T-helper 1 cell (primary cell): ENCODE measurements at places on chromosomes 7 and 10.

- DNase-seq, result no peak
Observed at GRCh38 chr10:48805848-48806247, 121.2 kb downstream of the WDFY4 start.

- DNase-seq, result no peak
Observed at GRCh38 chr7:39582536-39582935, 16.3 kb downstream of the YAE1 start.

DNA sequence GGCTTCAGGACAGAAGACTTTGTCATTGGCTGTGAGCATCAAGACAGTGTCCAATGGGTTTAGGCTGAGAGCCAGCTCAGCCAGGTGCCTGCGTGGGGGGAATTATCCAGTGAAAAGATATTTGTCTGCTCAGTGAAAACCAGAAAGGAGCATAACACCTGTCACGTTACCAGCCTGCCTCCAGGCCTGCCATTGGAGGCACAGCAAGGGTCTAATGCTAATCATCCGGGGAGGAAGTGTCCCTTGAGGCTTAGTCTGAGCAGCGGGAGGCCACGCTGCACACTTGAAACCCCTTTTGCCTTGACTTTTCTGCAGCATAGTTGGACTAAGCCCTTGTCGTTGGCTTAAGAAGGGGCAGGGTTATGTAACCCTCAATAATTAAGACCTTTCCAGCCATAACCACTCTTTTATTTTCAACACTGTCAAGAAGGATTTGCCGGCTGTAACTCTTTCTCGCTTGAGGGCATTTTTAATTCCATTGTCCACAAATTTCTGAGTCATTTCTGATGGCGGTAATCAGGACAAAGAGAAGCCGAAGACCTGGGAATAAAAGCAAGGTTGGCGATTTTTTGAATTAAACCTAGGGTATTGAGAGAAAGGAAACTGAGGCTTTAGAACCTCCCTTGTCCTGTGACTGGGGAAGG lies 639.6 kb upstream of the FOXK1 start:
- no peak for DNase-seq

GRCh38 chr7:96426027-96426426 lies 104.1 kb upstream of the SLC25A13 start:
- no peak for DNase-seq

DNA sequence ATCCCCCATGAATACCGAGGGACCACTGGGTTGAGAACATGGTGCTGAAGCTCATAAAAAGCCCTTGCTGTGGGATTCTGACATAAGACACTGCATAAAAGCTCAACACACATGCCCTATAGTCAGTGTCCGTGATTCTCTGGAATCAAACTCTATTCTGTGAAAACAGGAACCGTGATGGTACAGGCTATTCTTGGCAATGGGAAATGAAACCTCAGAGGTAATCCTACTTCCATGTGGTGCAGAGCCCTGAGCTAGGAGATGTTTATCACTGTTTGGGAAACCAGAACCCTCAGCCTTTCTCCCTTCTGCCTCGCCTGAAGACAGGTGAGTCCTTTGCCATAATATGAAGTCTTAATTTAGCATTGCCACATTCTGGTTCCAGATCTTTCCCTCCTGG lies 80.8 kb upstream of the PRSS1 start:
- no peak for DNase-seq

- DNase-seq, result no peak
Observed at GRCh38 chr7:159296093-159296681, 151.5 kb upstream of the VIPR2 start.

GRCh38 chr10:129491123-129491734 lies 24.2 kb downstream of the MGMT start:
- DNase-seq, result no peak

DNA sequence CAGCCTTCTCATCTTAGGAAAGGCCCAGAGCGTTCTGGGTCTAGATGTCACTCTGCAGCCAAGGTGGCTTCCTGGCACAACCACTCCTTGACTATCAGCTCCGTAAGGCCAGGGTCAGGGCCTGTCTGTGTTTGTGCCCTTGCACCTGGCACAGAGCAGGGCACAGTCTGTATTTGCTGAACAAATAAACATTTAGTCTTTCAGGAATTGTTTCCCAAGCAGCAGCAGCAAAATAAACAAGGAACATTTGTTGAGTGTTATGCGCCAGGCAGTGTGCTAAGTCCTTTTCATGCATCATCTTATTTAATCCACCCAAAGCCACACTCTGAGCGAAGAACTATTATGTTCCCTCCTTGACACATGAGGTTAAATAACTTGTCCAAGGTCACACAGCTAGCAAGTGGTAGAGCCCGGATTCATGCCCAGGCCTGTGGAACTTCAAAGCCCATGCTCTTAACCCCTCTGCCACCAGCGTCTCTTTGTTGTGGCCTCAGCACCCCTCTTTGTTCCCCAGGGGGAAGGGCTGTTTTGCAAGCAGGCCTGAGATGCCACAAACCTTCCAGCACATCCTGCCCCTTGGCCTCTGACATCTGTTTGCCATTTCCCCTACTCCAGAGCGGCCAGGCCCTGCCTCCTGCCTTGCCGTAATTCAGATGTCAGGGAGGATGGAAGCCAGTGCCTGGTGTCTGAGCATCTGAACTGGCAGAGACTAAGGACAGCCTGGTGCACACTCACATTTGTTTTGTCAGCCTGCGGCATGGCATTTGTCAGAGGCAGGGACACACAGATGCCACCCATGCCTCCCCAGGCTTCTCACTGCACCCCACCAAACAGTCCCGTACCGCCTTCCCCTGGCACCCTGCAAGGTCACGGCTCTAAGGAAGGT lies 325.8 kb upstream of the ZMIZ1 start:
- no peak for DNase-seq

- DNase-seq, result peak; percentile 70
Observed at GRCh38 chr7:101077303-101078086, 7.8 kb upstream of the TRIM56 start.

DNA sequence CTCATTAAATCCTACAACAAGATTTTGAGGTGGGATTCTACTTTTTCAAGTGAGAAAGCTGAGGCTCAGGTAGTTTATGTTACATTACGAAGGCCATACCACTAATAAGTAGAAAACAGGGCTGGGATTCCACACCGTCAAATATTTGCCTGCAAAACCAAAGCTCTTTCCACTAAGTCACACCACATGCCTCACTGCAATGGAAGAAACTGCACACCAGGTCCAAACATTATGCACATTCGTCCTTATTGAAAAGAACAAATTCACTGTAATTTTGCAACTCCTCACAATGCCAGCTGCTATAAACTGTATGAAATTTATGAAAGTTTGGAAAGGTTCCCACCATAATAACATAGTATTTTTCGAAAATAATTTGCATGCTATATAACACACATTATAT lies 66.5 kb downstream of the DGKB start:
- DNase-seq, result no peak

GRCh38 chr7:26078437-26079336 lies 73.3 kb upstream of the NFE2L3 start:
- peak; percentile 65 for DNase-seq

- DNase-seq, result no peak
Observed at GRCh38 chr7:73573276-73573675, 5.1 kb downstream of the TBL2 start.

DNA sequence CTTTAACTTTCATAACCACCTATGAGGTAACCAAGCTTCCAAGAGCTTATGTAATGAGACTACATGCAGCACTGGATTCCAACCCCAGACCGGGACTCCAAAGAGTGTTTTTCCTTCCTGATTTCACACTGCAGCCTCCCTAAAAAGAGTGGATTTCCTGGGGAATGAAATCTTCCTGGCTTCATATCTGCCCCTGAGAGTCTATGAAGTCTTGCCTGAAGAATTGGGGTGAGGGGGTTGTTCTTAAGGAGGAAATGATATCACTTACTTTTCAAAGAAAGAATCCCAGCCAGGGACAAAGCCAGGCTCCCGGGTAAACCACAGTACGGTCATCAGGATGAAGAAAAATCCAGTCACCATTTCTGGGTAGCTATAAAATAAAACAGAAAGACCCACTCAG lies 29.7 kb downstream of the STMP1 start:
- DNase-seq, result no peak

DNA sequence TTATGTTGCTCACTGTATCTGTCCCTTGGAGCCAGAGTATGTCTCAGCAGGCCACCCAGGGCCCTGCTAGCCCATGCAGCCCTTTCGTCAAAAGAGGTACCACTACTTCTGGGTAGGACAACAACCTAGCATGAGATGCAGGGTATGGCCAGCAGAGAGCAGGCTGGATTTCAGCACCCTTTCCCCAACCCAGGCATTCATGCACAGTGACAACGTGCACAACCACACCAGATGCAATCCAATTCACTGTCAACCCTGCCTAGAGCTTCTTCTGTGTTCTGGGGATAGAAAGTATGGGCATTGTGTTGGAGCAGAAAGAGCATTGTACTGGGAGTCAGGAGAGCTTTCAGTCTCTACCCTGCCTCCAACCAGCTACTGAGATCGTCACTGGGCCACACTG lies 37.9 kb downstream of the JAZF1 start:
- no peak for DNase-seq

DNA sequence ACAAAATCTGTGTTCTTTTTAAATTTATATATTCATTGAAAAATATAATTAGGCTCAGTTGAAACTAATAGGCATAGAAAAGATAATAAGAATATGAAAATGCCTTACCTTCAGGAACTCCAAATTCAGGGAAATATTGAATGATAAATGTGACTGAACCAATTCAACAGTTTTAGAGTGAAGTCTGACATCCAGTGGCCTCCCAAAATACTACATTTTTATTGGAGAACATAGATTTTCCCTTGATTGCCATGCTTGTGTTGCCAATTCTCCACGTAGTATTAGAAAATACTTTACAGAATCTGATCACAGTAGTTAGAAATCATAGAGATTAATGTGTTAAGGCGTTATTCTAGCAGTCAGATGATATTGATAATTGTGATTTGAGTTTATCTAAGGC lies 1246.7 kb downstream of the GATA3 start:
- no peak for DNase-seq

GRCh38 chr7:16271355-16271915 lies 149.9 kb downstream of the CRPPA start:
- no peak for DNase-seq

DNA sequence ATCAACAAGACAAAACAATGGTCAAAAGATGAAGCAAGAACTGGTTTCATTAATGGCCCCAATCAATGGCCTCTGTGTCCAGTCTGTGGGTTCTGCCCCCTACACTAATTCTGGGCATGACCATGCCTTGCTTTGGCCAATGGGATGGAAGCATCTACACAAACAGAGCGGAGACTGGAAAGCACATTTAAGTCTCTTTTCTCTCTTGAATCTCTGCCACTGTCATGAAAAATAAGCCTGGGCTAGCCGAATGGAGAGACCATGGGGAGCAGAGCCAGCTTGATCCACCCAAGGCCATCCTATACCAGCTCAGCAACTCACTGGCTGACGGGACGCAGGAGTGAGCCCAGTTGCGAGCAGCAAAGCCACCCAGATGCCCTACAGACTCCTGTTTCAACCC lies 30.9 kb downstream of the ANKRD16 start:
- no peak for DNase-seq

DNA sequence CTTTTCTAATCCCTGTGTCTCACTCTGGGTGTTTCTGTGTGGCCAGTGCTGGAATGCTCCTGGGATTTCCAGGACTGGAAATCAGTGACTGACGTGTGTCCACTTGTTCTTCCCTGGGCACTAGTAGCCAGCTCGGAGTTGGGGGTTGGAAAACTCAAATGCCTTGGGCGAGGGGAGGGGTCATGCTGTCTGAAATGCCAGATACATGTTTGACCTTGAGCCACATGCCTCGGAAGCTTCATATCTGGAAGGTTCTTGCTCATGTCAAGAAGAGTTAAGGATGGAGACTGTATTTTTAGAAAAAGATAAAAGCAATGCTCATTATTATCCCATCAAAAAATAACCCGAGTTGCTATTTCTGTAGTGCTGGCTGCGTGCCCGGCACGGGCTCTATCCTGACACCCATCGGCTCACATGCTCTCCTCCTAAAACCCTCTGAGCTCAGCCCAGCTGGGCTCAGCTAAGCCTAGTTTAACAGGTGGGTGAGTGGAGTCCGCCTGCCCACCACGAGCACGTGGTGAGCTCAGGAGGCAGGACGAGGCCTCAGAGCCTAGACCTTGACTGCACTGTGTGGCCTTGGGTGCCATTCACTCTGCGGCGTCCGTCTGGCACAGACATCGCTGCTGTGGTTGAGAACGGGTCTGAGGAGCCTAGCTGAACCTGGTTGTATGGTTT lies 6.4 kb downstream of the DPYSL4 start:
- DNase-seq, result no peak

GRCh38 chr7:94374721-94375566 lies 19.8 kb upstream of the COL1A2 start:
- no peak for DNase-seq

GRCh38 chr10:62025134-62025794 lies 123.8 kb downstream of the ARID5B start:
- no peak for DNase-seq

GRCh38 chr7:1224086-1224716 lies 8.5 kb upstream of the UNCX start:
- DNase-seq, result no peak

DNA sequence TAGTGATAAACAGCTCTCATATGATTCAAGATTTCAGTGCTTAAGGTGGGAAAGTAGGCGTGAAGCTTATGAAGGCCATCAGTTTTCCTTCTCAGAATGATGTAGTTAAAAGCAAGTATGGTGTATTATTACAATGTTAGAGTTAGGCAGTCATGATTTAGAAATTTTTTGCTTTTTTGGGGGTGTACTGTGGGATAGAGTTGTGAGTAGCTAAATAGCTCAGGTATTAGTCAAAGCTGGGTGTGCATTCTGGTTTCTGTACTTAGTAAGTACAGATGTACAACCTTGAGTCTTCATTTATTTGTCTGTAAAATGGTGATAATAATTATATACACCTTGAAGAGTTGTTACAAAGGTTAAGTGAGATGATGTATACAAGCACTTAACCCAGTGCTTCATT lies 52.2 kb downstream of the R3HCC1L start:
- DNase-seq, result no peak

GRCh38 chr10:48802611-48803071 lies 118.0 kb downstream of the WDFY4 start:
- DNase-seq, result no peak

GRCh38 chr10:110074758-110075671 lies 67.2 kb downstream of the ADD3 start:
- no peak for DNase-seq

- no peak for DNase-seq
Observed at GRCh38 chr10:124700293-124701037, 43.7 kb downstream of the FAM53B start.

GRCh38 chr10:71608819-71609768 lies 110.5 kb downstream of the C10orf105 start:
- peak; percentile 33 for DNase-seq
